ENCODE measurements at places on chromosomes 3 and 15.

- DNase-seq, result no peak
Measured at GRCh38 chr15:75206006-75206405, 4.3 kb downstream of the C15orf39 start.

DNA sequence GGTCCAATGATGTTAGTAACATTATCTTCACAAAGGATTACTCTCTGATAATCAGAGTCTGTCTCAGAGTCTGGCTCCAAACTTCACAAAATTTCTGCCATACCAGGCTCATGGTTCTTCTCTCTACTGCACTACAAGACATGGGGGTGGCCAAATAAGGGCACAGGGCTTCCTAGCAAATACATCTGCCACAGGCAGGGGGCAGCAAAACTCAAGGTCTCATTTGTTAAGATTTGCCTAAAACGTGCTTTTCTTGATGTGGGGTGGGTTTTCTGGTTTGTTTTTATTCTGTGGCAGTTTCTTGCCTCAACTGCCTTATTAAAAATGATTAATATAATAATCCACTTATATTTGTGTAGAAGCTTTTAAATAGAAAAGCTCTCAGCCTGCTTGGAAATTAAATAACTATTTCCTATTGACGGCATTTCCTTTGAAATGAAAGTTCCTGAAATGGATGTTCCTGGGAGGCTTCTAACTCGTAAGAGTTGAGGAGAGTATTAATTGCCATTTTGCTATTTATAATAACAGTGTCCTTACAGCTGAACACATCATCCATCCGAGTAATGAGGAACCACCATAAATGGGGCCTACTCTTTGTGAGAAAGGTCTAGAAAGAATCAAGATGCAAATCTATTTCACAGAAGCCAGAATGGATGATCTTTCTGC is 53.8 kb downstream of the SST start:
- peak; percentile 69 for DNase-seq

- DNase-seq, result no peak
Measured at GRCh38 chr3:183128709-183129108, 29.4 kb upstream of the MCCC1 start.

- peak; percentile 87 for DNase-seq
Measured at GRCh38 chr3:11060500-11061251, 68.1 kb downstream of the SLC6A1 start.

DNA sequence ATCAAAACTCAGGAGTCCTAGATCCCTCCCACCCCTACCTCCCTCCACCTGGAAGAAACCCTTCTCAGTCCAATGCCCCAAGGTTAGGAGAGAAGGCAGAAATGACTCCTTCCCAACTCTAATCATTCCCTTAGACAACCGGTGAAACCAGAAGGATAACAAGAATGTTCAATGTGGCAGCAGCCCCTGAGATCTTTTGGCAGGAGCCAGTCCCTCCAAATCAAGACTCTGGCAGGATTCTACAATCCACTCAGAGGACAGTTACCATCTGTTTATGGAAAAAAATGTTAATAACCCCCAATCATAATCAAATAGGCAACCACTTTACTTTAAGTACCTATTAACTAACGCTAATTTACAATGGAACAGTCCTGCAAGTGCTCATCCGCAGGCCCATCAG is 136.5 kb downstream of the NTRK3 start:
- DNase-seq, result no peak

- DNase-seq, result no peak
Measured at GRCh38 chr3:170997961-170998913, 28.3 kb downstream of the SLC2A2 start.

DNA sequence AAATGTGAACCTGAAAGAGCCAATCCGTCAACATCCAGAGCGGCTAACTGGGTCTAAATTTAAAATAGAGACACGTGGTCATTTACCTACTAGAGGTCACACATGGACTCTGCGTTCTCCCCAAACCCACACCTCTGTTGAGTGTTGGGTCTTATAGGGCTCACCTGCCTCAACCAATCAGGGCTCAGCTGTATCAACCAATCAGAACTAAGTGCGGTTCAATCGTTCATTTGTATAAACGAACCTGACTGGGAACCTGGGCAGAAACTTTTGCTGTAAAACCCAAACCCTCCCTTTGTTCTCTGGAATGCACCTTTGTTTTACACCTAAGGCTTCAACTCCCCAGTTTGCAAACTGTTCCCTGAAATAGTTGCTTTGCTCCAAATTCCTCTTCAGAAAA is 8.9 kb downstream of the DNAAF4 start:
- DNase-seq, result no peak

DNA sequence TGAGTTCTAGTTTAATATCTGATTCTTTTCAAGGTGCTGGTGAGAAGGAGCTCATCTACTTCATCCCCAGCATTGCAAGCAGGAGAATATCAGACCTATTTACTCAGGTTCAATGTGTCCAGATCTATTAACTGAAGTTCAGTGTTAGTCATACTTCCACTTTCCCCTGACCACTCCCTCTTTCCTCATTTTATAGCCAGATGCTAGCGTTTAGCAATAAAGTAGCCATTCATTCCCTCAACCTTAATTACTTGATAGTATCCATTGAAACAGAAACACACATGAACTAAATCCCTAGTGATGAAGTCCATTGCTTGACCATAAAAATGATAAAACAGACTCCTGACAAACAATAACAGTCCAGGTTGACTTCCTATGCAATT is 60.0 kb downstream of the RPL22L1 start:
- DNase-seq, result no peak

- DNase-seq, result no peak
Measured at GRCh38 chr3:139975594-139976365, 40.8 kb downstream of the CLSTN2 start.

GRCh38 chr3:176848431-176849214 is 348.7 kb downstream of the TBL1XR1 start:
- no peak for DNase-seq

DNA sequence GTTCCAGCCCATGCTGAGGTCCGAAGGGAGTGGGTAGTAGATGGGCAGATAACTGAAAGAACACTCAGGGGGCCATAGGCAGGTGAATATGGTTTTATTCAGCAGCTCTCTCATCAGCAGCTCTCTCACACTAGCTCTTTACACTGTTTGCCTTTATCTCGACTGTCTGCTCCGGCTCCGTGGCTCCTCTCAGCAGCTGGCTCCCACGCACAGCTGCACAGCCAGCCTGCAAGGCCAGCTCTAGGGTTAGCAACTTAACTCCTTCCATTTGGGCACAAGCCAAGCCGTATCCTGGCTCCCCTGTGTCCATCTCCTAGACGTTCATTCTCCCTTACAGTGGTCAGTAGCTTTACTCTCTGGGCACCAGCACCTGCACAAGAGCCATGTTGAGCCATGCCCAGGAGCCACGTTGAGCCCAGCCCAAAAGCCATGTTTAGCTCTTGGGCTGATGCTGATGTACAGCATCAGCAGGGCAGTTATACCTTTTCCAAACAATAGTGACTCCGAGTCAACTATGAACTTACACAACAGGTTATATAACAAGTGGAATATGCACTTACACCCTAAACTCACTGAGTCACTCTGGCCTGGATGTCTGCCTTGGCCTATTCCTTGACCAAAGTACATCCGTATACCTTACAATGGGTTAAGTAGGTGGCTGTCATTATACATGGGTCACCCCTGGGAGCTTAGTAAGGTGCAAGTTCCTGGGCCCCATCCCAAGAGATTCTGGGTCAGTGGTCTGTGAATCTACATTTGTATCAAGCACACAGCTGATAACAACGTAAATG is 34.6 kb upstream of the TOPAZ1 start:
- no peak for DNase-seq

DNA sequence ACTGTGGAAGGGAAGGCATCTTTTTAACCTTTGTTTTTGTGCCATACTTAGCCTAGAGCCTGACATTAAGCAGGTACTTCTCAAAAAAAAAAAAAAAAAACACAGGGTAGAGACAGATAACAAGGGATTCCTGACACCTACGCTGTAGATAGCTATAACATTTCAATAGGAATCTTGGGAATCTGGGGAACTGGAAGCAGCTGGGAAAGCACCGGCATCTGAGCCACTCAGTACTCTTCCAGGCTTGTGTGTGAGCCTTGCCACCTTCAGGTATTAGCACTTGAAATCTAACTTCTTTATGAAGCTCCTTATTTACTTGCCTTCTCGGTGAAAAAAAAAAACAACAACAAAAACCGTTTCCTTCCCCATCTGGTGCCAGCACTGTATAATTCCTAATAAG is 46.8 kb downstream of the PIK3CA start:
- DNase-seq, result no peak

GRCh38 chr15:60710656-60711055 is 231.7 kb upstream of the ICE2 start:
- DNase-seq, result no peak

GRCh38 chr3:68274286-68274685 is 619.9 kb upstream of the SUCLG2 start:
- DNase-seq, result no peak

GRCh38 chr3:41364736-41365135 is 165.4 kb downstream of the CTNNB1 start:
- no peak for DNase-seq

DNA sequence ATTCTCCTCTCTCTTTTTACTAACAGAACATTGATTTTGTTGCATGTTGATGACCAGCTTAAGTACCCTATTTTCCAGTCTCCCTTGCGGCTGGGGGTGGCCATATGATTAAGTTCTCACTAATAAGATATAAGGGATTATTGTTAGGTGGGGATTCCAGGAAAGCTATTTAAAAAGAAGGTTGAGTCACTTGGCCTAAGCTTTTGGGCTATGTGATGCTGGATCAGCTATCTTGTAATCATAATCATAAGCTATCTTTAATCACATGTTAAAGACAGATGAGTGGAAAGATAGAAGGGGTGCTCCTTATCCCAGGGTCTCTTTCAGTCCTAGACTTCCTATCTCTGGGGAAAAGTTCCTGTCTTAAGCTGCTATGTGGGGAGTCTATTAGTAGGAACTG is 59.9 kb downstream of the CGNL1 start:
- DNase-seq, result no peak

- DNase-seq, result no peak
Measured at GRCh38 chr3:127049393-127049792, 66.5 kb downstream of the PLXNA1 start.

DNA sequence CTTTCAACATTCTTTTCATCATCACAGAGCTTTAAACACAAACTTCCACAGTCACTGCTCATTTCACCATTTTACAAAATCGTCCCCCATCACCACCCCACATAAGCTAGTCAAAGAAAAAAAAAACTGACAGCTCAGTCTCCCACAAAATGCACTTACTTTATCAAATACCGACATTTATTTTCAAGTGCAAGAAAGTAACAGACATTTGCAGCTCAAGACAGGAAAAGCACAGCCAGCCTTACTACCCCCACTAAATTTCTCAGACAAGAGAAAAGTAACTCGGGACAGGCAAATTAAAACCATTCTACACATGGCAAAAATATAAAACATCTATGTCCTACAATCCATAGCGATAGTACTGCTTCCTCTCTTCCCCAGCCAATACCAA is 402.4 kb downstream of the SHQ1 start:
- no peak for DNase-seq

DNA sequence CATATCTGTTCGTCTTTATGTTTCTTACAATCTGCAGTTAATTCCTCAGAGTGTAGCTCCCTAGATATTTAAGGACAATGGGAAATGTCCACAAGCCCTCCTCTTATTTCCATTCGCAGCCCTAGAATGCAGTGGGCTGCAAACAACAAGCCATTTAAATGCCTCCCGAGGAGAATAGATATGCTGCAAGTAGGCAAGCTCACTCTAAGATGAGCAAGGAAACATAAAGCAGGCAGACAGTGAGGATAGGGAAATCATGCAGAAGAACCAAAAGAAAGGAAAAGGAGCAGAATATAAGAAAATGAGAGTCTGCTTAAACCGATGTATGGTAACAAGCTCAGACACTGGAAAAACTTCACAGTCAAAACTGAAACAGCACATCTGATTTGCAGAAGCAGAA is 561.9 kb downstream of the GBE1 start:
- DNase-seq, result no peak

DNA sequence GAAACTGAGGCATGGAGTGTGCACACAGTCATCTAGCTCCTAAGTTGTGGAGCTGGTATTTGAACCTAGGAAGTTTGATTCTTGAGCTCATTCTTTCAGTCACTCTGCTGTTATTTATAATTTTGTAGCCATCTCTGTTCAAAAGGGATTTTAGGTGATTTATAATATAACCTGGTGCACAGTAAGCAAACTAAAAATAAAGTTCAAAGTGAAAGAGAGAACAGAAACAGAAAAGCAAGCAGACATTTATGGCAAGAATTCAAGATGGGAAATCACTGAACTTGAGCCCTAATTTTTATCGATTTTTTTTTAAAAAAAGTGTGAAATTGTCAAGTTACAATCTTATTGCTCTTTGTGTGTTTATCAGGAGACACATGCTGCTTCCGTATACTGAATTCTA is 71.4 kb upstream of the SLC7A14 start:
- no peak for DNase-seq

DNA sequence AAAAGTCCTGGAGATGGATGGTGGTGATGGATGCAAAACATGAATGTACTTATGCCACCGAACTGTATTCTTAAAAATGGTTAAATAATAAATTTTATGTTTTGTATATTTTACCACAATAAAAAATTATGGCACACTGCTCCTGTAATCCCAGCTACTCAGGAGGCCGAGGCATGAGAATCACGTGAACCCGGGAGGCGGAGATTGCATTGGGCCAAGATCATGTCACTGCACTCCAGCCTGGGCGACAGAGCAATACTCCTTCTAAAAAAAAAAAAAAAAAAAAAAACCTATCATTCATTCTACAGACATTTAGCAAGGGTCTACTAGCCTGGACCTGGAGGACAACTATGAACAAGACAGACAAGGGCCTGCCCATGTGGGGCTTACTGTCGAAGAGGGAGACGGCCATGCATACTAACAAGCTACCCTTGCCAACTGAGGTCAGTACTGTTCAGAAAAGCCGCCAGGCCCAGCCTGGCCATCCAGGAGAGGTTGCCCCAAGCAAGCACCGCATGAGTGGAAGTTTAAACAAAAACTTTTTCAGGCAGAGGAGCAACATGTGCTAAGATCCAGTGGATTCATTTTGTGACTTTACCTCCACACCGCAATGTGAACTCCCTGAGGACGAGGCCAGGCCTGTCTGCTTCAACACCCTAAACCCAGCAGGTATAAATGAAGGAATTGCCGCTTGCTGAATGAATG is 2.8 kb upstream of the NEK4 start:
- DNase-seq, result no peak

DNA sequence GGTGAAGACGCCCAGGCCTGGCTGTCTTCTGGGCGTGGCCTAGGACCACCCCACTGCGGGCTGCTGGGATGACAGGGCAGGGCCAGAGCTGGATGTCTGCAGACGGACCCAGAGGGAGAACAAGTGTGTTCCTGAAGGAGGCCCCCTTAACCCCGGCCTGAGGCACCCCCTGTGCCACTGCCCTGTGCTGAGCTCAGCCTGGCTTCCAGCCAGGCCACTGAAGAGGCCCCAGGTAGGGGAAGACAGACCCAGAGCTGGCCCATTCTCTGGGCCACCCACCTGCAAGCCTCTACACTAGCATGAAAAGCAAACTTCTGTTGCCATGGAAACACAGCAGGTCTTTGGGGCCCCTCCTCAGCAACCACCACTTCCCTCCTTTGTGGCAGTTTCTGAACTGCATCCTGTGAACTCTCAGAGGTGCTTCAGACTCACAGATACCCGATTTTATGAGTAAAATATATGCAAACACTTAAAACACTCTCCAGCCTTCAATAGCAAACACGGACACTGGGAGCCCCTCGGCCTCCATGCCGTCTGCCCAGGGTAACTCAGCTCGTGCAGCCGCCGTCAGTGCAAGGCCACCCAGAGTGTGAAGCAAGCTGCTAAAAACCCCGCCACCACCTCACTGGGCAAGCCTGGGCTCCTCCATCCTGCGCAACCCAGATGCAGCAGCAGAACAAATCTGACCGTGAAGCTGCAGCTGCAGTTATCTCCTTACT is 42.5 kb downstream of the CMTM6 start:
- no peak for DNase-seq

GRCh38 chr3:172751175-172751704 is 714 bp downstream of the ECT2 start:
- peak; percentile 20 for DNase-seq

Data from AG08396 (cell line).